ENCODE measurements at places on chromosomes 6 and 20. TPM values are rescaled to one million over a fixed set of nuclear protein-coding genes. Genes with fewer than 3 reads are reported as not detected.

- H3K36me3 ChIP-seq: peaks cover 4% of the 10 kb centered on the region
- H3K4me3 ChIP-seq: no peak overlapping the region
- no peaks in the 10 kb centered on the region for H3K4me1 ChIP-seq
These were observed 39.7 kb upstream of the IRF4 start for GRCh38 chr6:351867-352289.

GRCh38 chr6:31734821-31735406 lies 1.4 kb downstream of the CLIC1 start:
- H3K36me3 ChIP-seq: peaks cover 40% of the 10 kb centered on the region
- H3K4me1 ChIP-seq: peaks cover 43% of the 10 kb centered on the region

- no peaks in the 10 kb centered on the region for H3K4me1 ChIP-seq
- no peak overlapping the region for H3K27ac ChIP-seq
- no peaks in the 10 kb centered on the region for H3K27me3 ChIP-seq
- H3K4me3 ChIP-seq: no peak overlapping the region
These were observed 94.0 kb downstream of the SGK1 start for GRCh38 chr6:134223796-134224420.

- H3K27ac ChIP-seq: peak overlapping the region; percentile 100
- no peaks in the 10 kb centered on the region for H3K36me3 ChIP-seq
- no peak for DNase-seq
- no peaks in the 10 kb centered on the region for H3K27me3 ChIP-seq
- peaks cover 25% of the 10 kb centered on the region for H3K4me1 ChIP-seq
- peak overlapping the region; percentile 95 for H3K4me3 ChIP-seq
These were observed 911 bp downstream of the CDK19 start for GRCh38 chr6:110814102-110815014.

DNA sequence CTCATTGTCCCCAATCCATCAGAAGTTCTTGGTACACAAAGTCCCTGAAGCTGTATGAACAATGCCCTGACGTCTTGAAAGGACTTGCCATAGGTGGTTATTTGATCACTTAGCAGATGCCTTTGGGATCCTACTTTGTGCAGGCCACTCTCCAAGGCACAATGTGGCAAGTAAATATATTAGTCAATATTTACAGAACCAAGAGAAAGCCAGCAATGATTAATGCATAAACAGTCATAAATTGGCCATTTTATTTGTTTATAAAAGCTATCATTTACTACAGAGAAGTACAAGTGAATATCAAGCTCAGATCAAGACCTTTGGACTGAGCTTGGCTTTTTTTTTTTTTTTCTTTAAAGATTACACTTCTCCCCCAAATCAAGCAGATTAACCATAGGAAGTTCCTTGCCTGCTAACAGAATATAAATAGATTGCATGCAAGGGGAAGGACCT lies 161.8 kb downstream of the MTHFD1L start:
- H3K27me3 ChIP-seq: no peaks in the 10 kb centered on the region
- H3K4me1 ChIP-seq: no peaks in the 10 kb centered on the region
- no peak overlapping the region for H3K27ac ChIP-seq
- peaks cover 8% of the 10 kb centered on the region for H3K36me3 ChIP-seq

GRCh38 chr6:26249707-26249956 lies 115.4 kb upstream of the BTN3A2 start:
- H3K4me1 ChIP-seq: peaks cover 9% of the 10 kb centered on the region
- no peaks in the 10 kb centered on the region for H3K27me3 ChIP-seq
- peak overlapping the region; percentile 70 for H3K4me3 ChIP-seq
- no peaks in the 10 kb centered on the region for H3K36me3 ChIP-seq

GRCh38 chr6:166646716-166647115 lies 19.7 kb upstream of the RPS6KA2 start:
- no peak for DNase-seq
- no peaks in the 10 kb centered on the region for H3K4me1 ChIP-seq
- no peaks in the 10 kb centered on the region for H3K36me3 ChIP-seq
- H3K27me3 ChIP-seq: peaks cover 6% of the 10 kb centered on the region
- no peak overlapping the region for H3K4me3 ChIP-seq

- no peaks in the 10 kb centered on the region for H3K36me3 ChIP-seq
- no peak overlapping the region for H3K27ac ChIP-seq
- no peaks in the 10 kb centered on the region for H3K27me3 ChIP-seq
- no peak for DNase-seq
These were observed 27.8 kb upstream of the RNF144B start for GRCh38 chr6:18359237-18359885.

DNA sequence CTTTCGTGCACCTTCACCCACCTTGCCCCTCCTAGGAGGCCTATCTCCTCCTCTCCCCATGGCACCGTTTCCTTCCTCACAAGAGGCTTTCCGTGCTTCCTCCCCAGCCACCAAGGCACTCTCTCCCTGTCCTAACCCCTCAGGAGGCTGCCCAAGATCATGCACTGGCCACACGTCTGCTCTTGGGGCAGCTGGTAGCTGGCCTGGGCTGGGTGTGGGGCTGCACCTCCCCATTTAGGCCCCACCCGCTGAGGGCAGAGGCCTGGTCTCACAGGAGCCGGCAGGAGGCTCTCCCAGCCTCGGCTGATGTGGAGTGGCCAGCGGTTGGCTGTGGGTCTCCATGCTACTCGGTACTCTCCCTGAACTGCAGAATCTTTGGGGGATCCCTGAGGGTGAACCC lies 13.6 kb downstream of the NOL4L start:
- no peaks in the 10 kb centered on the region for H3K4me1 ChIP-seq
- H3K4me3 ChIP-seq: no peak overlapping the region
- no peak for DNase-seq

- H3K4me3 ChIP-seq: peak overlapping the region; percentile 69
- H3K36me3 ChIP-seq: no peaks in the 10 kb centered on the region
- no peaks in the 10 kb centered on the region for H3K27me3 ChIP-seq
- peak overlapping the region; percentile 70 for H3K27ac ChIP-seq
These were observed 1.0 kb downstream of the TRERF1 start for GRCh38 chr6:42450477-42451332.

GRCh38 chr20:39398656-39399055 lies 436.5 kb downstream of the DHX35 start:
- no peaks in the 10 kb centered on the region for H3K4me1 ChIP-seq
- no peaks in the 10 kb centered on the region for H3K36me3 ChIP-seq
- no peak overlapping the region for H3K27ac ChIP-seq
- H3K27me3 ChIP-seq: no peaks in the 10 kb centered on the region

GRCh38 chr6:39003492-39003891 lies 45.1 kb upstream of the GLP1R start:
- no peak overlapping the region for H3K27ac ChIP-seq
- no peaks in the 10 kb centered on the region for H3K36me3 ChIP-seq
- no peak for DNase-seq
- no peak overlapping the region for H3K4me3 ChIP-seq
- H3K4me1 ChIP-seq: no peaks in the 10 kb centered on the region

DNA sequence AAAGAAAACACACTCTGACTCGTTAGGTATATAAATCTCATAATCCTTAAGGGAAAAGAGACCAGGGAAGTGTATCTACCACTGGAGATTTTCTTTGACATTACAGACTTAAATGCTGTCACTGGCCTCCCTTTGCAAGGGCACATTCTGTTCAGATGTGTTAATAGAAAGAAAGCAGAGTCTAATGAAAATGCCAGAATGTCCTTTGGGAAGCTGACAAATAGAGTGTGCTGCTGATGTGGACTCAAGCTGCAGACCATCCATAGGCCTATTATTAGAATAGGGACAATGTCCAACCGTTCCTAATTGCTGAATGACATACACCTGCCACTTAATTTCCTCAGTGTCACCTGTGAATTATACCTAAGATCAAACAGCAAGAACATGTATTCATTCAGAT lies 41.2 kb downstream of the SLC35D3 start:
- DNase-seq: no peak
- no peaks in the 10 kb centered on the region for H3K4me1 ChIP-seq
- H3K4me3 ChIP-seq: no peak overlapping the region
- H3K27me3 ChIP-seq: no peaks in the 10 kb centered on the region

GRCh38 chr6:159902620-159903019 lies 11.8 kb downstream of the MAS1 start:
- no peak for DNase-seq
- H3K27ac ChIP-seq: no peak overlapping the region
- peaks cover 4% of the 10 kb centered on the region for H3K4me1 ChIP-seq

DNA sequence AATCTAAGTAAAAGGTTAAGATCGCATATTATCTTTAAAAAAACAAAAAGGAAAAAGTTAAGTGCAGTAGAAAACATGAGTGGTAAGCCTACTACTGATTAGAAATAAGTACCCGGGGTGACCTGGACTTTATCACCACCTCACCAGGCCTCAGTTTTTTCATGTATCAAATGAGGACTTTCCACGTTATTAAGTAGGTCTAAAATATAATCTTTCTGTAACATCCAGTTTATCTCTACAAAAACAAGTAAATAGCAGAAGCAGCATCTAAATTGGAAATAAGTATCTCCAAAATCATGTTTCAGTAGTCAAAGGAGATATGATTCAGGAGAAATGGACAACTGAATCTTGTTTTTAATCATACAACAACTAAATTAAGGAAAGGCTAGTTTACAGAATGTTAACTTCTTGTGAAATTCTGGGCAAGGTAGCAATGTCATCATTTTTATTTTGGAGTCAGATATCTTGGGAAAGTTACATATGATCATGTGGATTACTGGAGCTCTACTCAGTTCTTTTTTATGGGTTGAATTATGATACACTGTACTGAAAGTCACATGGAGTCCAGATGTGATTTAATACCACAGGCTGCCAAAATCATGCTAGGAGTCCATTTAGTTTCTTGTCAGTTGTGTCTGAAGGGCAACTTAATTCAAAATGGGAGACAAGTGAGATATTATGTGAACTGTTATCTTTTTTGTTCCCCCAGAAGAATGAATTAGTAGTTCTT lies 114.7 kb upstream of the PRL start:
- no peaks in the 10 kb centered on the region for H3K4me1 ChIP-seq
- H3K4me3 ChIP-seq: no peak overlapping the region
- no peaks in the 10 kb centered on the region for H3K36me3 ChIP-seq
- DNase-seq: no peak

DNA sequence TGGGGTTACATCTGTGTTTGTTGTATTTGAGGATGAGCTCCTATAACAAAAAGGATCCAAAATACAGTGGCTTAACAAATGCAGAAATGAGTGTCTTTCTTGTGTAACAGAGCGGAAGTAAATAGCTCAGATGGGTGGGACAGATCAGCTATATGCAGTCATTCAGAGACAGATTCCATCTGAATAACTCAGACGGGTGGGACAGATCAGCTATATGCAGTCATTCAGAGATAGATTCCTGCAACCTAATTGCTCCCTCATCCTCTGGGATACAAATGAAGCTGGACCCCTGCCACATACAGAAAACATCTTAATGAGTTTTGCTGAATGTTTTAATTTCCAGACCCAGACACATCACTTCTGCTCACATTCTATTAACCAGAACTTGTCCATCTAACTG lies 332.3 kb downstream of the BCKDHB start:
- H3K36me3 ChIP-seq: no peaks in the 10 kb centered on the region
- peak; percentile 81 for DNase-seq
- H3K27ac ChIP-seq: peak overlapping the region; percentile 71
- peaks cover 31% of the 10 kb centered on the region for H3K4me1 ChIP-seq
- H3K4me3 ChIP-seq: no peak overlapping the region

DNA sequence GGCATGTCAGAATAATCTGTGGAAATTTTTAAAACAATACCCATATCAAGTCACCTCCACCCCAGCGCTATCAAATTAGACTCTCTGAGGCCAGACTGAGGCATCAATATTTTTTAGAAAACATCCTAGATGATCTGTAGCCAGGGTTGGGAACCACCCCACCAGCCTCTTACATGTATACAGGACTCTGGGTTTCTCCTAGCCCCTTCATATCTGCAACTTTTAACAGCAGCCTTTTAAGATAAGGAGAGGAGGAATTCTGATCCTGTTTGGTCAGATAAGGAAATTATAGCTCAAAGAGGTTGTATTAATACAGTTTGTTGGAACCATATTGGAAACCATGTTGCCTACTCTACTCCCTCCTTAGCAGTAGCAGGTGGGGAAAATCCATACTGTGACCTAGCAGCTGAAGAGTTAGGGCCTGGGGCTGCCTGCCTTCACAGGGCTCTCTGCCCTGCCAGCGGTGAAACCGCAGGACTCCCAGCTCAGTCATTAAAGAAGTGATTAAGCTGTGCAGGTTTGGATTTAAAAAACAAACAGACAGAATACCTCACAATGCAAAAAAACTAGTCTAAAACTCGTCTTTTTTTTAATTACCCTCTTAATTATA lies 30.0 kb downstream of the BRPF3 start:
- H3K36me3 ChIP-seq: peaks cover 12% of the 10 kb centered on the region
- no peak for DNase-seq
- H3K4me1 ChIP-seq: peaks cover 19% of the 10 kb centered on the region
- no peaks in the 10 kb centered on the region for H3K27me3 ChIP-seq
- no peak overlapping the region for H3K27ac ChIP-seq
- no peak overlapping the region for H3K4me3 ChIP-seq

DNA sequence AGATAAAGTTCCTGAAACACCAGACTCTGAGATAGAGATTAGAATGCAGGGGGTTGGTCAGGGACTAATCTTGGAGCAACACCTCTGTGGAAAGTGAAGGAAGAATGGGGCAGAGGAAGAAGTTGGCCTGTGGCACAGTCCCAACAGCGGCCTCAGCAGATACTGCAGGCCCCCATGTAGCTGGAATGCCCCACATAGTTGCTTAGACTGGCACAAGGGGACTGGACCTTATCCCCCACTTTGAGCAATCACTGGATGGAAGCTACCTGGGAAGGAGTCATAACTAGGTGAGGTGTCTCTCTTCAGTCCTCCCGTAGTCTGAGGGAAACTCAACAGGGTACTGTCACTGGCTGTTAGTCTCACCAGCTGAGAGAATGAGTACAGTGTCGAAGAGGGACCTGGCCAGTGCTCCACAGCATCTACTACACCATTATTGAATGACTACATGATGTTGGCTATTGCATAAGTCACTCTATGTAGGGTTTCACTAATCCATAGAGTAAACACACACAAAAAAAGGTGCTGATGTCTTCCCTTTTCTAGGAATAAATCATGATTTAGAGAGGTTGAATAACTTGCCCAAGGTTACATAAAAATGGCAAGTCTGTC lies 47.5 kb downstream of the ADGRG6 start:
- no peak overlapping the region for H3K4me3 ChIP-seq
- no peak overlapping the region for H3K27ac ChIP-seq
- no peak for DNase-seq
- peaks cover 3% of the 10 kb centered on the region for H3K4me1 ChIP-seq
- no peaks in the 10 kb centered on the region for H3K36me3 ChIP-seq
- H3K27me3 ChIP-seq: no peaks in the 10 kb centered on the region

DNA sequence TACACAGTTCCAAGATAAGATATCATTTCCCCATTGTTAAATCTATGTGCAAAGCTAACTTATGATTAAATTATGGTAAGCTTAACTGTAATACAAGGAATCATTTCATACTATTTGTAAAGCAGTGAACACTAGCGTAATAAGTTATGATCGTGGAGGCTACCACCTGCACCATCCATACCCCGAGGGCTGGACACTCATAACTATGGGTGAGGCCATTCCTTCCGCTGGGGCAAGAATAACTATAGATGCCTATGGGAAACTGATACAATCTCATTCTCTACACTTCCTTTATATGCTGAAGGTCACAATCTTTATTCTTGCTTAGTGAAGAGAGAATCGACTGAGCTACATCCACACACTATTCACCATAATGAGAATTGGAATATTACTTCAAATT lies 916.0 kb upstream of the FLRT3 start:
- H3K4me1 ChIP-seq: peaks cover 3% of the 10 kb centered on the region
- H3K27ac ChIP-seq: no peak overlapping the region
- no peaks in the 10 kb centered on the region for H3K27me3 ChIP-seq
- DNase-seq: no peak
- H3K4me3 ChIP-seq: no peak overlapping the region

The THBD gene
- polyA plus RNA-seq: 2.1 TPM

The DACT2 gene
- 0.19 TPM for polyA plus RNA-seq

The ADGRF4 gene
- 30.2 TPM for polyA plus RNA-seq

The PBOV1 gene
- polyA plus RNA-seq: not detected

The SYNJ2 gene
- 10.1 TPM for polyA plus RNA-seq

The NXT1 gene
- 30.6 TPM for polyA plus RNA-seq

The ECI2 gene
- polyA plus RNA-seq: 54.9 TPM

The NCOA7 gene
- polyA plus RNA-seq: 6.8 TPM

The MEP1A gene
- polyA plus RNA-seq: 0.05 TPM

The TMEM242 gene
- polyA plus RNA-seq: 11.0 TPM

The GHRH gene
- polyA plus RNA-seq: not detected

The PHACTR1 gene
- polyA plus RNA-seq: 0.22 TPM

The MSH5 gene
- polyA plus RNA-seq: 14.8 TPM
